ENCODE measurements at places on chromosomes 2 and 18.

- DNase-seq: no peak
Measured at GRCh38 chr2:73291093-73291460, 2.3 kb downstream of the EGR4 start.

- DNase-seq: no peak
Measured at GRCh38 chr2:113209011-113209645, 35.4 kb downstream of the PSD4 start.

DNA sequence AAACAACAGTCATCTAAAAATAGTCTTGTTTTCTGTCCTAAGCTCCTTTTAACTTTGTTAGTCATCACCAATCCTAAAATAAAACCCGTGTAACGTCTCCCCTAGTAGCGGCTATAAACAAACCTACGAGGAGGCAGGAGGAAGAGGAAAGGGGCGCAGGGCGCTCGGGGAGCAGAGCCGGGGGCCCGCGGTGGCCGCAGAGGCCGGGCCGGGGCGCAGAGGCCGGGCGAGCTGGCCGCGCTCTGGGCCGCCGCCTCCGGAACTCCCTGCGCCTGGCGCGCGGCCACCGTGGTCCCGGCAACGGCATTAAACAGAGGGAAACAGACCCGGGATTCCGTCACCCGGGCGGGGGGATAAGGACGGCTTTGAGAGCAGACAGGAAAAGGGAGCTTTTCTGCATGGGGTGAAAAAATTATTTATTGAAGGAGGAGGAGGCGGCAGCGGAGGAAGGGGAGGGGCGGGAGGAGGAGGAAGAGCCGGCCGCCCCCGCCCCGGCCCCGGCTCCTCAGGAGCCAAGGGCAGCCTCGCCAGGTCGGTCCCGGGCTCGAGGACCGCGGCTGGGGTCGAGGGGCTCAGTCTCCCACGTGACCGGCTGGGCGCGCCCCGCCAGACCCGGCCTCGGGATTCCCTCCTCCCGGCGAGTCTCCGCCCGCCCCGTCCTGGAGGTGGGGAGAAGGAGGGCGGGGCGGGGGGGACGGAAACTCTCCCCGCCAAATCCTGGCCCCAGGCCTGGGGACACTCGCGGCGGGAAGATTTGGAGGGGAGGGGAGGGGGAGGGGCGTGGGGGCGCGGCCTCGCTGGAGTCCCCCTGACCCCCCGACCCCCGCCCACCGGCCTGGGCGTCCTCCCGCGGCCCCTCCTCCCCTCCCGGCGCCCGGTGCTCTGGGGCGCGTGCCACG is 1.8 kb upstream of the NFATC1 start:
- no peak for DNase-seq

DNA sequence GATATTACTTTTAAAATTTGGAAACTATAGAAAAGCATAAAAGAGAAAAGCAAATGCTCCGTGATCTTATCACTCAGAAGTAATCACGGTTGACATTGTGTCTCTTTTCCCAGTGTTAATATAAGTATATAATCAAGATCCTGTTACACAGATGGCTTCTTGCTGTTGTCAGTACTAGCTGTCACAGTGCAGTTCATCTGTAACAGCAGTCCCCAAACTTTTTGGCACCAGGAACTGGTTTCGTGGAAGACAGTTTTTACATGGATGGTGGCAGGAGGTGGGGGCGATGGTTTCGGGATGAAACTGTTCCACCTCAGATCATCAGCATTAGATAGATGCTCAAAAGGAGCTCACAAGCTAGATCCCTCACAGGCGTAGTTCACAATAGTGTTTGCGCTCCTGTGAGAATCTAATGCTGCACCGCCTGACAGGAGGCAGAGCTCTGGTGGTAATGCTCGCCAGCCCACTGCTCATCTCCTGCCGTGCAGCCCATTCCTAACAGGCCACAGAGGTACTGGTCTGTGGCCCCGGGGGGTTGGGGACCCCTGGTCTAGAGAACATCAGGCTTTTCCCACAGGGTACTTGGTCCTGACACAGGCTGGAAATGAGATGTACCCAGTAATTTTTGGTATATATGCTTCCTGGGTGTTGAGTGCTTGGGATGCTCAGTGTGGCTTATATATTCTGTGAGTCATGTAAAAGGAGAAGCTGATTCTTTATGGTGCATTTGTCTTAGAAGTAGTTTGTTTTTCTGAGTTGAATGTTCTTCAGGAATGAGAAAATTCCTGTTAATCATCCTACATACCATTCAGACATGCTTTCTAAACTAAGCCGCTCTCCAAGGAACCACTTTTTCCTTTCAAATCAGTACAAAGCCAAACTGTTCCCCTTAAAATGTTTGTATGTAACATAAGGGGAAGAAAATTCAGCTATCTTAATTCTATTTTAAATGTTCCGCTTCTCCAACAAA is 121.8 kb downstream of the NCK2 start:
- no peak for DNase-seq

DNA sequence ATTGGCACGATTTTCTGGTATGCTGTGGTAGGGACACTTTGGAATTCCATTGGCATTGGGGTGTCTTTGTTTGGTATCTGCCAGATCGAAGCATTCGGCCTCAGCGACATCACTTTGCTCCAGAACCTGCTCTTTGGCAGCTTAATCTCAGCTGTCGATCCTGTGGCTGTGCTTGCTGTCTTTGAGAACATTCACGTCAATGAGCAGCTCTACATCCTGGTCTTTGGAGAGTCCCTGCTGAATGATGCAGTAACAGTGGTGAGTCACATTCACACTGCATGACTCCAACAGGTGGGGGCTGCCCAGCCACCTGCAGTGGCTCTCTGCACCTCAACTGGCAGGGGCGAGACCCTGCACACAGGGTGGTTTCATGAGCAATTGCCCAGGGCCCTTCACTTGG is 38.4 kb downstream of the SLC9A2 start:
- DNase-seq: no peak
